MV-4-11 (cell line): ENCODE measurements at places on chromosomes 1 and 21.

DNA sequence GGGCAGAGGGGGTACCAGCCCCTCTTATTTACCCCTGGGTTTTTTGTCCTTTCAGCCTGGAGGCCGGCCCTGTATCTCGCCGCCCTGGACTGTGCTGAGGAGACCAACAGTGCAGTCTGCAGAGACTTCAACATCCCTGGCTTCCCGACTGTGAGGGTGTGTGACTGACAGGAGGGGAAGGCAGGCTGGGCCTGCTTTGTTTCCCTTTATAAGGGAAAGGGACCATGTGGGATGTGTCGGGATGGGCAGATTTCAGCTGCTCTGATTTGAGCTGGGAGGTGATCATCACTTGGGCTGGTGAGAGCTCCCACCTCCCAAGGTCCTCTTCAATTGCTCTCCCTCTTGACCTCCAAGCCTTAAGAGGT lies 11.7 kb downstream of the QSOX1 start:
- DNase-seq = no peak

DNA sequence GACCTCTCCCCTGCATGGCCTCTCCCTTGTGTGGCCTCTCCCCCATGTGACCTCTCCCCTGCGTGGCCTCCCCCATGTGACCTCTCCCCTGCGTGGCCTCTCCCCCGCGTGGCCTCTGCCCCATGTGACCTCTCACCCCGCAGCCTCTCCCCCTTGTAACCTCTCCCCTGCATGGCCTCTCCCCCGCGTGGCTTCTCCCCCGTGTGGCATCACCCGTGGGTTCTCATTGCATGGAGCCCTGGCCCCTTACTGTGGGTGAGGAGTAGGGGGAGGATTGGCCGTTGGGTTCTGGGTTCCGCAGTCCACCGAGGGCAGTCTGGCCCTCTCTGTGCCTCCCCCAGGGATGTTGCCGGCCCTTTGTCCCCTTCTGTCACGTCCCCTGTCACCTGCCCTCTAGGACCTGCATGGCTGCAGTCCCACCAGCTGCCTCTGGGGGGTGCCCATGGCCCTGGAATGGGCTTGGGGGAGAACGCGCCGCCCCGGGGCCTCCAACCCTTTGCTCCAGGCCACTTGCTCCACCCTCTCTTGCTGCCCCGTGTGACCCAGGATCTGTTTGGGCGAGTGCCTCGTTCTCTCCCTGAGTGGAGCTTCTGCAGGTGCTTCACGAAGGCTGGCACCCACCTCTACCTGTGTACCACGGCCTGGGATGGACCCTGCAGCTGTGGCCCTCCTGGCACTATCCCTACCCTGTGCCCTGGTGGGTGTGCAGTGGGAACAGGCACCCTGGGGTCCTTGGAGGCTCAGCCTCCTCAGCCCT lies 21.3 kb downstream of the RRP1 start:
- peak; percentile 80 for DNase-seq

- no peak for DNase-seq
Observed at GRCh38 chr1:152566681-152567080, at the start of gene LCE3E. LCE3E (minus strand) TSS chr1:152566780; CDS start chr1:152566208, 572 bp downstream.

DNA sequence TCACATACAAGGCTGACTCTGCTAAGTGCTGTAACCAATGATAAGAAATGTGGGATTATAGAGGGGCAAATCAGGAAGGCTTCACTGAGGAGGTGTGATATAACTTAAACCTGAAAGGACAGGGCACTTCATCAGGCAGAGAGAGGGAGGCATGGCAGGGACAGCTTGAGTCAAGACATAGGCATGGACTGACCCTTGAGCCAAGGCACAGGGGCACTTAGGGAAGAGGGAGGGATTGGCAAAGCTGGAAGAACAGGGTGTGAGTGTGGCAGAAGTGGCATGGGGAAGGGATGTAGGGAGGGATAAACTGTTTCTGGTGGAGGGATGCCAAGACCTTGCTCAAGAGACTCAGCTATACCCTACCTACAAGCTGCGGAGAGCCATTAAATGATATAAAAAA lies 81.3 kb downstream of the PLXNA2 start:
- DNase-seq = no peak

DNA sequence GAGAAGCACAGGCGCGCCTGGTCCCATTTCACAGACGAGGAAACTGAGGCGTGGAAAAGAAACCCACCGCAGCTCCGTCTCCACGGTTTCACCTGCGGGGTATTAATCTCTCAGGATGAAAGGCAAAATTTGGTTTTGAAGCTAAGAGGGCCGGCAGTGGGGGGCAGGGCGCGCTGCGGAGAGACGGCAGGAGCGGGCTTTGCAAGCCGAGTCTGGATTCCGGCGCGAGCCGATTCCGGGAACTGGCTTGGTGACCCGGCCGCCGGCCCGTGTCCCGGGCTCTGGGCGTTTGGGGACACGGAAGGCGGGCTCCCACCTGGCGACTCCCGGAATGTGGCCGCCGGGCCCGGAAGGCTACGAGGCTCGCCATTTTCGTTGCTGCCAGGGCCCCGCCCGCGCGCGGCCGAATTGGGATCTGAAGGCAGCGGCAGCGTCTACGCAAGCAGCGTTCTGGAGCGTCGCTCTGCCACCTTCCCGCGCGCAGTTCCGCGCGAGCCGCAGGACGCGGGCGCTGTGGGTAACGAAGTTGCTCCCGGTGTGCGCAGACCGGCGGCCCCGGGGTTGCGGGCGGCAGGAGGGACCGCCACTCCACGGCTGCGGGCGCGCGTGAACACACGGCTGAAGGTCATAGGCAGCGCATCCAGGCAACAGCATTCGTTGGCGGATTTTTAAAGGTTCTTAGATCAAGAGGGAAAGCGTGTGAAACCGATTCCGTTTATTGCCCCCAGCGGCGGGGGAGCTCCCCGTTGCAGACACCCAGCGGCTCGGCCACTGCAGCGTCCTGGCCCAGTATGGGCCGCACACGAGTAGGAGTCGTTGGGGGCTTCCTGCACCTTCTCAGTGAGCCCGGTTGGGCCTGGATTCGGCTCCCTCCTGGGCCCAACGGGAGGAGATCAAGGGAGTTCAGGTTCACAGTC lies 5.4 kb upstream of the PRDM16 start:
- no peak for DNase-seq

GRCh38 chr1:50300297-50300696 lies 122.9 kb downstream of the DMRTA2 start:
- DNase-seq = no peak

DNA sequence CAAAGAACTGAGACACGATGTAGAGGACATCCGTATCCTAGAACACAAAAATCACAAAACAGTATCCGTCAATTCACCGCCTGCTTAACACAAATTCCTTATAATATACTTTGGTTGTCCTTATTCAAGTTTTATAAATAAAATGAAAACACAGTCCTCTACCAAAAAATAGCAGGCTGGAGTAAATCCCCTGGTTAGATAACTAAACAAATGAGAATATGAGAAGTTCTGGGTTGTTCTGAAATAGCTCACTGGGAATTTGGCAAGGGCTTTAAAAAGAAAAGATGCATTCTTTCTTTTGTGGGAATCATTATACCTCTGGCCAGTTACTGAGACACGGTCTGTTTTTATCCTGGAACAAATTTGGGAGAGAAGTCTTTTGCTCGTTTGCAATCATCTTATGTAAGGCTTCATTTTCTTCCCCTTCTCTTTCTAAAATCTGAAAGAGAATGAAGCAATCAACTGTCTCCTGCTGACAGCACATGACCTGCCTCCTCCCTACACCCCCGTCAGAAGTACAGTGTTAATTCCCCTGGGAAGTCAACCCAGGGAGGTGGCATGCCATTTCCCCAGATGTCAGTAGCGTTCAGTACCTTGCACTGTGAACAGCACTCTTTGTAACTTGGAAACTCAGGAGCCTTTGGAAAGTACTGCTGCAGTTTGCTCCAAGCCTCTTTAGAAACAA lies 37.1 kb upstream of the RAP1GAP start:
- DNase-seq = peak; percentile 72

DNA sequence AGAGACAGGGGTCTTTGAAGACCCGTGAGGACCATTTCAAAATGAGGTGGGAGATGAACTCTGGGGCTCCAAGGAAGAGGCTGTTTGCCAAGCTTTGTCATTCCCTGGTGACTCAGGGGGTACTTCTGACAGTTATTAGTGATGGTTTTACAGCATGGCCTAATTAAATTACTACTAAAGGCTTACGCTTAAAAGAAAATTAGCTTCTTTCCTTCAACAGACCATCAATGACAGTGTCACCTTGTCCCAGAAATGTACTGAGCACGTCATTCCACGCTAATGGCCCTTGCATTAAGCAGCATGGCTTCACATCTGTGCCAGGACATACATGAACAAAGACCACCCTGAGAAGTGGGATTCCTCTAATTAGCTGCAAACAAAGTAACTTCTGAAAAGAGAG lies 5.1 kb upstream of the UTS2 start:
- no peak for DNase-seq

GRCh38 chr1:171174560-171175294 lies 10.4 kb upstream of the FMO2 start:
- DNase-seq = no peak

- DNase-seq = no peak
Observed at GRCh38 chr21:34877485-34878128, 171.5 kb downstream of the RUNX1 start.

DNA sequence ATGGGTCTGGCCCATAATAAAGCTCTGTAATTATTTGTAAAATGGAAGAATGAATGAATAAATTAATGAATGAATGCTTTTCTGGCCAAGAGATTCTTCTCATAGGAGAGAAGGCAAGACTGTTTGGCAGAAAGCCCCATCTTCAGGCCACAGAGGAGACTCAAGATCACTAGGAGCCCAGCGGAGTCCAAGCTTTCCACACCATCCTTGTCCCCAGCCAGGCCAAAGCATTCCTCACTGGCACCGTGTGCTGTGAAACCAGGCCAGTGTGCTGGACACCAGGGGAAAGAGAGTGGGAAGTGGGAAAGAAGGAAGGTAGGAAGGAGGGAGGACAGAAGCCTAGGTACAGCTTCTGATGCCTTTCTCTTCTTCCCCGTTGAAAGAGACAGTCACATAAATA lies 86.4 kb downstream of the PLXNA2 start:
- no peak for DNase-seq

DNA sequence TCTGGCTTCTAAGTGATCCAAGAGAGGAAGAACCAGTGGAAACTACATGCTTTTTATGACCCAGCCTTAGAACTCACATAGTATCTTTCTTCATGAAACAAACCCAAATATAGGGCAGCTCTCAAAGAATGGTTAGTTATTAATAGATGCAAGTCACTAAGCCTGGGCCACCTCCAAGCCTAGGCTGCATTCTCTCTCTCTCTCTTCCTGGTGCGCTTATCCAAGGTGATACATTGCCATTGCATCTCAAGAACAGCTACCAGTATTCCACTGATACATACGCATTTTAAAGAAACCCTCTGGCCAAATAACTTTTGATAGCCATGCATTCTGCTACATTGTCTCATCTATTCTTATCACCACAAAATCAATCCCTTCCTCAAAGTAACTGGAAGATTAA lies 455.6 kb upstream of the ADGRL2 start:
- no peak for DNase-seq

DNA sequence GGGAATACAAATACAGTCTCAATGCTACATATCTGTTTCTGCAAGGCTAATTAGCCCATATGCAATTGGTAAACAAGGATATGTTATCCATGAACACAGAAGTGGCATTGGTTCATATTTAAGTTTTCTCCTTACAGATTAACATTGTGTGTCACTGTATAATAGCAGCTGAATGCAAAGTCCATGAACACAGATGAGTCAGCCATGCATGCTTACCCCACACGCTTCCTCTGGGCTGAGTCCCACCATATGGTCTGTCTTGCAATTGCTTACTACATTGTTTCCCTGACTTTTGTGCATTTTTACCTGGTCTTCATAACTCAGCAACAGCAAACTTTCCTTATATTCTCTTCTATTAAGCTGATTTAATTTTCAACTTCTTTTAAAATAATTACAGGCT lies 41.5 kb upstream of the TSNAX start:
- peak; percentile 25 for DNase-seq

GRCh38 chr1:14662116-14662515 lies 63.6 kb downstream of the KAZN start:
- no peak for DNase-seq

- DNase-seq = peak; percentile 14
Observed at GRCh38 chr1:220921971-220922635, 42.9 kb downstream of the HLX start.

DNA sequence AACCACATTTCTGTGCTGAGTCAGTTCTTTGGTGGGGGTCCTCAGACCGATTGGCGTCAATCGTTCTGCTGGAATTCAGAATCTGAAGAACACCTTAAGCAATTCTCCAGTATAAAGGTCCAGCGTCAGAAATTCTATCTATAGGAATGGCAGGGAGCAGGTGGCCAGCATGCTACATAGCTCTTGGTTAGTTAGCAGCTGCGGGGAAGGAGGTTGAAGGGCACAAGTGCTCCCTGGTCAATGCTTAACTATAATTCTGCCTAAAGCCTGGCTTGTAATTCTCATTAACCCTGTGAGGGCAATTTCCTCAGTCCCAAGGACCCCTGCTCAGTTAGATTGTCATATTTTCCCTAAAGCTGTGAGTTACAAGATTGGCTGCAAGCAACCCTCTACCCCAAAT lies 54.3 kb upstream of the GALNT2 start:
- DNase-seq = no peak

GRCh38 chr1:173052681-173053196 lies 2.0 kb upstream of the TNFSF18 start:
- DNase-seq = no peak

- no peak for DNase-seq
Observed at GRCh38 chr1:973459-974292, 7.4 kb downstream of the PLEKHN1 start.

- DNase-seq = no peak
Observed at GRCh38 chr1:62077821-62078220, 116.8 kb upstream of the L1TD1 start.
